Fibroblast of mammary gland (primary cell): ENCODE measurements at places on chromosomes 5 and 9.

DNA sequence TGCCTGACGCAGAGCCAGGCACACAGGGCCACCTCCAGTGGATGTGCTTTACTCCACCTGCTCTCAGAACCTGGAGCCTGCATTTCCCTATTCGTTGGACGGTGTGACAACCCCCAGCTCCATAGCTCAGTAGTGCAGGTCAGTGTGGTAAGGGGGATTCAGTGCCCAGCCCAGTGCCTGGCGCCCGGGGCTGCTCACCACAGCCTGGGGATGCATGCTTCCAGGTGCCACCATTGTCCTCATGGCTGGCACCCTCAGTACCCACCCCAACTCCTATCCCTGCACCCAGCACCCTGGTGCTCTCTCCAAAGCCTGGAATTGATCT, 32.8 kb upstream of the ADAMTS2 start:
- DNase-seq = no peak

DNA sequence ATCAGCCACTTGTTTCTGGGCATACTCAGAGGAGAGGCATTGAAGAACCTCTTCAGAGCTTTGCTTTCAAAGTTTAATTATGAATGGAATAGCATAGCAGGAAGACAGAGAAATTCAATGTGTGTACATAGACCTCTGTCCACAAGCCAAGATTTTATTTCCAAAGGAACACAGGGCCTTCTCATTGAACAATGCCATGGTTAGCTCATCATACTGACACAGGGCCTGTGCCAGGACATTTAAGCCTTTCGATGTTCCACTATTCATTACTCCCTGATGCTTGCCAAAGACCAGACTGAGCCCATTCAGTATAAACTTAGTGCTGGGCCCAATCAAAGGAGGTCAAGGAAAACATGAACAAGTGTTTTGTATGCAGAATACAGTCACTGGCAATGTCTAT, 280.8 kb downstream of the FBXL17 start:
- peak; percentile 2 for DNase-seq

DNA sequence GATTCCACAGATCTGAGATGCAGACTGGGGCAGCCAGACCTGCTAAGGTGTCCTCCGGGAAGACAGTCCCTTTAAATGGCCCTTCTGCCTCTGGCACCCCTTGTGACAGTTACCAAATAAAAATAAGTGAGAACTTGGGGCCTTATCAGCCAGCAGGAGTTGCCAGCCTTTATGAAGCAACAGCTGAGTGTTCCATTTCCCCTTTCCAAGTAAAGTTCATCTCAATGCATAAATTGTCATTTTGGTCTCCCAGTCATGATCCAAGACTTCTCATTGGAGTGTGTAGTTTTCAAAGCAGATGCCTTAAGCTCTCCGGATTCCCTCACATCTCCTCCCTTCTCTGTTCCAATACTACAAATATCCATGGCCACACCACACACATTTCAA, 4.1 kb downstream of the PTCH1 start:
- no peak for DNase-seq

- no peak for DNase-seq
These were observed 10.6 kb upstream of the NR3C1 start for GRCh38 chr5:143413958-143414669.

DNA sequence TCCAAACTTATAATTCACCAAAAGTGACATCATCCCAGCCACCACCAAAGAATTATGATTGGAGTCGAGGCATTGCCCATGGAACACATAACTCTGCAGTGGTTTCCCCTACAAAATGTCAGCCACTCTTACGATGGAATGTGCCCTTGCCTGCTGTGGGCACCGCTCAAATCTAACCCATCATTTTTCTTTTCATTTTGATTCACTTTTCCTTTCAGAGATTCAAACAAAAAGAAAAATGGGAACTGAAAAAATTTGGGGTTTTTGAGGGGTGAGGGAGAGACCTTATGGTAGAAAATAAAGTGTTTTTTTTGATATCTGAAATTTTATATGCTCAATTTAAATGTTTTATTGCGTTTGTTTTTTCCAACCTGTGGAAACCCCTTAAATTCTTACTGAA, 28.1 kb downstream of the SMARCA2 start:
- no peak for DNase-seq

DNA sequence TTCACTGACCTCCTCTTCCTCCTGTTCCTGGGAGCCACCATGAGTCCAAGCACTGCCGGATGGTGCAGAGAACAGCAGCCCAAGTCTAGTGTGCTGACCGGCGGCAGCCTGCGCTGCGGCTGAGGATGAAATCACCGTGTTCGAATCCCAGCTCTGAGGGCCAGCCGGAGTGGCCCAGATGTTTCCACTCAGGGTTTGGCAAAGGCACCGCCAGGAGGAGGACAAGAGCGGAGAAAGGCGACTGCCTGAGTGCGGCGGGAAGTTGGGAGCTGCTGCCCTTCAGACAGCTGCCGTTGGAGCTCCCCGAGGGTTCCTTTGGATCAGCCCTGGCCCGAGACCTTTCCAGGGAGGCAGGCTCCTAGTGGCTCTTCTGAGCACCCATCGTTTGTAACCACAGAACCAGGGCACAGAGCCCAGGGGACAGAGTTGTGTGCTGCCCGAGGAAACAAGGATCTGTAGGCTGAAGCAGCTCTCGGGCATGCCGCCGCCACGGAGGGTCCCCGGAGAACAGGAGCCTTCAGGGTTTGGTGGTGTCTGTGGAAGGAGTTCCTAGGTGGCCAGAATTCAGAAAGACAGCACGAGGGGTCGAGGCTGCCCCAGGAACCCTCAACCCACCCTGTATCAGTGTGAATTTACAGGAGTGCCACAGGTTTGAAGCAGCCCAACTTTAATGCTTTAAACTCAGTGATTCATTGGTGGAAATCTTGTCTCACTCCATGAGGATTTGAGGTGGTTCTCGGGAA, 115.6 kb upstream of the COL5A1 start:
- DNase-seq = peak; percentile 57

GRCh38 chr9:4792572-4793458, at the start of gene RCL1:
Gene RCL1 (plus strand): TSS chr9:4792944. CDS start chr9:4793092, 148 bp downstream.
- DNase-seq = peak; percentile 91

GRCh38 chr9:114006155-114006550, 71.9 kb downstream of the AMBP start:
- no peak for DNase-seq

DNA sequence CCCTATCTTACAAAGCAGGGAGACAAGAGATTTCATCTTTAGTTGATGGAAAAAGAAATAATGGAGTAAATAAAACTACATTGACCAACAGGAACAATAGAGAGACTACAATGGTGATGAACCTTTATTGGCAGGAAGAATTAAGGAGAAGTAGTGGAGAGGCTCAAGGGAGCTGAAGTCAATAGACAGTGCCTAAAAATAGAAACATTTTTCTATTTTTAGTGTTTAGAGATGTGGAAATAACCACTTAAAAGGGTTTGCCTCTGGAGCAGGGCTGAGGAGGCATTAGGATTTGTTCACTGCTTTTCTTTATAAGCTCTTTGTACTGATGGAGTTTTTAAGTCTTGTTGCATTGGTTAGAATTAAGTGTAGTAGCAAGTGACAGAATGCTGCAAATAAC, 98.4 kb upstream of the ERCC6L2 start:
- no peak for DNase-seq
